ENCODE measurements at places on chromosomes 2 and 18.

DNA sequence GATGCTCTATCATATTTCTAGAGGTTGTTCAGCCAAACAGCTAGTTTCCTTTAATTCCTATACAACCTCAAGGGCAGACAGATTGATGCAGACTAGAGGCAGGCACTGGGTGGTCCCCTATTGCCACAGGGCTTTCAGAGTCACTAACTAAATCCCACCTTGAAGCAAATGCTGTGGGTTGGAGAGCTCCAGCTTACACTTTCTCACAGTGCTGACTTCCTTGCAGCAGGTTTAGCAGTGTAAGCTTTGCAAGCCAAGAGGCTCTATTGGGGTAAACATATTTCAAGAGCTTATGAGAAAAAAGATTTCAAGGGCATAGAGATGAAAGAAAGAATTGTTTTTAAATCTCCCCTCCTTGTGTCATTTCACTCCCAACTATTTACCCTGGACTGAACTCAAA is 366.5 kb upstream of the CRIM1 start:
- no peak for DNase-seq

DNA sequence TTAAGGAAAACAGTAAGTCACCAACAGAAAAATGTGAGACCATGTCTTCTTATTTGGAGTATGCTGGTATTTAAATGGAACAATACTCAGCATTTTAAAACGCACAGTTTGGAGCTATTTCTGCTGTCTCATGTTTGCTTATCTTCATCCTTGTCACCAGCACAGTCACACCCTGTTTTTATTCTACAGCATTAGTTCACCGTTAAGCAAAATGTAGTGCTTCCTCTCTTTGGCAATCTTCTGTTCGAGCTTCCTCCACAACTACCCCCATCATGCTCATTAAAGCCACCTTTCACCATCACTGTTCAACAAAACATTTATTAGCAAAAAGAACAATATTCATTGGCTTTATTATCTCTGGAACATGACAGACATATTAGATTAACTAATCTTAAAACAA is 64.0 kb downstream of the SLC40A1 start:
- no peak for DNase-seq

GRCh38 chr2:131754929-131755720 is 227.4 kb downstream of the CCDC74A start:
- DNase-seq: no peak

GRCh38 chr2:50133766-50134165 is 898.2 kb downstream of the NRXN1 start:
- no peak for DNase-seq

DNA sequence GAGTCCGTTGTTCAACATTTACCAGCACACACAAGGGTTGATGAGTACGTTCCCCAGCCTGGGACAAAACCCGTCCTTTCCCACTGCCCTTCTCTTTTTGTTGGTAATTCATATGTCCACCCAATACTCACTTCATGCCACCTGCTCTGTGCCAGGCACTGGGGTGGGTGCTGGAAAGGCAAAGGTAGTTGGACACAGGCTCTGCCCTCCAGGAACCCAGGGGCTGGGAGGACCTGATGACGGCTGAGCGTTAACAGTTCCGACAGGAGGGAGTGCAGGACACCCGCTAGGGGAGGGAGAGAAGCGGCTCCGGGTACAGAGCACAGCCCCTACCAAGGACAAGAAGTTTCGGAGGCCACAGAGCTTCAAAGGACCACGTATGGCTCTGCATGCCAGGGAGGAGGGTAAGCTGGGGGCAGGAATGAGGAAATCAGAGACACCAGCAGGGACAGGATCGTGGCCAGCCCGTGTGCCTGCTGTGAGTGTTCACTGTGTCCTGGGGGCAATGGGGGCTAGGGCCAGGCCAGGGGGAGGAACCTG is 134.1 kb upstream of the GPC1 start:
- DNase-seq: no peak

GRCh38 chr2:98348066-98348561 is 1.9 kb downstream of the CNGA3 start:
- no peak for DNase-seq
